Activated B cell treated with CpG ODN at 0.5 μM for 24 hours (primary cell): ENCODE measurements at places on chromosomes 2 and 18. TPM values are rescaled to one million over a fixed set of nuclear protein-coding genes. Genes with fewer than 3 reads are reported as not detected.

- H3K4me3 ChIP-seq, result no peak overlapping the region
- DNase-seq, result no peak
- H3K27ac ChIP-seq, result no peak overlapping the region
Observed at GRCh38 chr2:8144785-8145184, 537.1 kb upstream of the ID2 start.

- peaks cover 26% of the 10 kb centered on the region for H3K27me3 ChIP-seq
- no peaks in the 10 kb centered on the region for H3K36me3 ChIP-seq
- no peak overlapping the region for H3K27ac ChIP-seq
- no peaks in the 10 kb centered on the region for H3K4me1 ChIP-seq
- H3K4me3 ChIP-seq, result no peak overlapping the region
- DNase-seq, result no peak
Observed at GRCh38 chr2:173630425-173631126, 275.9 kb downstream of the CDCA7 start.

DNA sequence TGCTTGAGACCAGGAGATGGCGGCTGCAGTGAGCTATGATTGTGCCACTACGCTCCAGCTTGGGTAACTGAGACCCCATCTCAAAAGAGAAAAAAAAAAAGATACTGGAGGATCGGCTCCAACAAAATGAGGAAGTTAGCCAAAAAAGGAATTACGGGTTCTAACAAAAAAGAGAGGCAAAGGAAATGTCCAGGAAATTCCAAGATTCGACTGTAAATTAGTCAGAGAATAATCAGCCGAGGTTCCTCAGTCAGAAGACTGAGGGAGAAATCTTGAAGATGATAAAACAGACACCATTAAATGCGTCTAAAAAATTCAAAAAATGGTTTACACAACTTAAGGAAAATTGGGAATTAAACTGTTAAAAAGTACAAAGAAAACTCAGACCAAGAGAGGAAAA, 89.5 kb downstream of the AAK1 start:
- H3K4me1 ChIP-seq, result peaks cover 3% of the 10 kb centered on the region
- H3K36me3 ChIP-seq, result no peaks in the 10 kb centered on the region
- H3K4me3 ChIP-seq, result no peak overlapping the region
- H3K27me3 ChIP-seq, result no peaks in the 10 kb centered on the region

DNA sequence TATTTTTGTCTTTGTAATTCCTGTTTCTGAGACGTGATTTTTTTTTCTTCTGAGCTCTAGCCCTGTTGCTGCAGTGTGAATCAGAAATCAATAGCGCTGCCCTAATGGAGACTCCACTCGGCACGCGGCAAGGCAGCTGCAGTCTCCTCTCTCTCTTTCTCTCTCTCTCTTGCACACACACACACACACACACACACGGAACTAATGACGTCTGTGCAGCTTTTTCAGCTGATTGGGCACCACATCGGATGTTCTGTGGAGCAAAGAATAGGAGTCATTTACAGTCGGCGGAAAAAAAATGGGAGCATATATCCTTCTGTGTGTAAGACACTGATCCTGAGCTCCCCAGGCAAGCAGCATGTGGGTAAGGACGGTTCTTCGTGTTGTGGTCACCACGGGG, 2.0 kb upstream of the MYT1L start:
- H3K27me3 ChIP-seq, result no peaks in the 10 kb centered on the region
- H3K27ac ChIP-seq, result no peak overlapping the region
- no peak for DNase-seq
- no peak overlapping the region for H3K4me3 ChIP-seq

DIPK1C gene
- not detected in 2 replicates for total RNA-seq

DNA sequence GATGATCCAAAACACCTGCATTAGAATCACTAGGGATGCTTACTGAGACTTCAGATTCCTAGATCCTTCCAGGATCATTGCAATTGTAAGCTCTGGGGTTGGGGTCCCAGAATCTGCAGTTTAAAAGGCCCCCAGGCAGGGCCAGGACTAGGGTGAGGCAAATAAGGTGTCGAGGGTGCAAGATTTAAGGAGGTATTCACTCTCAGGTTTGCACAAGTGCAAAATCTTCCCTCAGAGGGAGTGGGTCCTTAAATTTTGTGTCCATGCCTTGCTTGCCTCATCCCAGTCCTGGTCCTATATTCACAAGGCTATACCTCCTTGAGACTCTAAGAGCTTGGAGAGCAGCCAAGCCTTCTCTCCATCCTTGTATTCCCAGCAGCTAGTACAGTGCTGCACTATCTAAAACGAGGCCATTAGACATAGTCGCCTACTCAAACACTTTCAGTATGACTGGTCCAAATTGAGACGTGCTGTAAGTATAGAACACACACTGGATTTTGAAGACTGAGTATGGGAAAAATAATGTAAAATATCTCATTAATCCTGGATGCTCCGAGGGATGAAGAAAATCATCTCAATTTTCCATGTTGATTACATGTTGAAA, 31.6 kb upstream of the MREG start:
- DNase-seq, result no peak
- H3K4me1 ChIP-seq, result no peaks in the 10 kb centered on the region
- no peak overlapping the region for H3K27ac ChIP-seq
- H3K4me3 ChIP-seq, result no peak overlapping the region
- no peaks in the 10 kb centered on the region for H3K27me3 ChIP-seq

DNA sequence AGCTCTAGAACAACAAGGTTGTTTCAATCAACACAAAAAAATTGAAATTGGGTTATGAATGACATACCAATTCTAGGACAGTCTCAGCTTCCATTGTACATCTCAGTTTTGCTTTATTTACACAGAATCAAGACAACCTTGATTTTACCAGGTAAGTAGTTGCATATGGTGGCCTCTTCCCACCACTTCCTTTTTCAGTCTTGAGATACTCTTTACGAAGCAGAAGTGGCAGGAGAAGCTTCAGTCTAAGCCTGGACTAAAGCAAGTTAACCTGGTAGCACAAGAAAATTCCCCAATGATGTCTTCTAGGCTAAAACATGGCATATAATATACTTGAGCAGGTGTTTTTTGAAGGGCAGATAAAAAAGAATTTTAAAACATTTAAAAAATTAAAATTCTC, 10.7 kb upstream of the FAM136A start:
- no peak overlapping the region for H3K27ac ChIP-seq
- H3K4me1 ChIP-seq, result no peaks in the 10 kb centered on the region
- no peaks in the 10 kb centered on the region for H3K36me3 ChIP-seq
- H3K4me3 ChIP-seq, result no peak overlapping the region
- H3K27me3 ChIP-seq, result peaks cover 20% of the 10 kb centered on the region

BMPR2 gene
- total RNA-seq, result 16.5 and 16.8 TPM in 2 replicates

MRO gene
- total RNA-seq, result not detected in 2 replicates

IKZF2 gene
- total RNA-seq, result 51.5 and 60.2 TPM in 2 replicates

- DNase-seq, result no peak
- H3K4me3 ChIP-seq, result no peak overlapping the region
- H3K36me3 ChIP-seq, result no peaks in the 10 kb centered on the region
- peaks cover 21% of the 10 kb centered on the region for H3K4me1 ChIP-seq
- H3K27me3 ChIP-seq, result no peaks in the 10 kb centered on the region
Observed at GRCh38 chr18:13555192-13555591, 171.2 kb downstream of the FAM210A start.

DNA sequence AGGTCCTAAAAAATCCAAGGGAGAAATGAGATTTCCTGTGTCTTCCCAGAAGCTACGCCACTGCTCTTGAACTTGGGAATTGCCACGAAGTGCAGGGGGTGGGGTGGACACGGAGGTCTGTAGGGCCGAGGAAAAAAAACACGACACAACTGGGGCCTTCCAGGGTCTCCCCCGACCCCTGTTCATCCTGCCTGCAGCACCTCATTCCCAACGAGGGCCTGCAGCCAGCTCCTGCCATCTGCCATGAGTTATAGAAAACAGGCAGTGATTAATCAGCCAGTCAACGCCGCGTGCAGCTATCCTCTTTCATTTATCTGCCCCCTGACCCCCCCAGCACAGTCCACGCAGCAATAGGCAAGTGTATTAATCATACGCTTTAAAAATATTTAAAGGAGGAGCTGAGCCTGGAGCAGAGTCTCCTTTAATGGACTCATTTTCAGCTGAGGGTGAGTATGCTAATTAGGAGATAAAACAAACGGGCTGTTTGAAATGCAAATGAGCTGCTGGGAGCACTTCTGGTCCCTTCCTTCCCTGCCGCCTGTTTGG, 209.9 kb downstream of the TFCP2L1 start:
- H3K4me3 ChIP-seq, result no peak overlapping the region
- peaks cover 2% of the 10 kb centered on the region for H3K4me1 ChIP-seq
- no peaks in the 10 kb centered on the region for H3K36me3 ChIP-seq
- no peak overlapping the region for H3K27ac ChIP-seq
- no peak for DNase-seq

- no peaks in the 10 kb centered on the region for H3K36me3 ChIP-seq
- peaks cover 10% of the 10 kb centered on the region for H3K4me1 ChIP-seq
- peaks cover 6% of the 10 kb centered on the region for H3K27me3 ChIP-seq
- H3K4me3 ChIP-seq, result peak overlapping the region; percentile 75
- H3K27ac ChIP-seq, result no peak overlapping the region
- DNase-seq, result no peak
Observed at GRCh38 chr2:225464346-225465025, 65.0 kb downstream of the NYAP2 start.

TMEM198 gene
- total RNA-seq, result 0.86 and 1.2 TPM in 2 replicates

SLC8A1 gene
- total RNA-seq, result 0.04 TPM in 1 of 2 replicates, not detected in the other

DNA sequence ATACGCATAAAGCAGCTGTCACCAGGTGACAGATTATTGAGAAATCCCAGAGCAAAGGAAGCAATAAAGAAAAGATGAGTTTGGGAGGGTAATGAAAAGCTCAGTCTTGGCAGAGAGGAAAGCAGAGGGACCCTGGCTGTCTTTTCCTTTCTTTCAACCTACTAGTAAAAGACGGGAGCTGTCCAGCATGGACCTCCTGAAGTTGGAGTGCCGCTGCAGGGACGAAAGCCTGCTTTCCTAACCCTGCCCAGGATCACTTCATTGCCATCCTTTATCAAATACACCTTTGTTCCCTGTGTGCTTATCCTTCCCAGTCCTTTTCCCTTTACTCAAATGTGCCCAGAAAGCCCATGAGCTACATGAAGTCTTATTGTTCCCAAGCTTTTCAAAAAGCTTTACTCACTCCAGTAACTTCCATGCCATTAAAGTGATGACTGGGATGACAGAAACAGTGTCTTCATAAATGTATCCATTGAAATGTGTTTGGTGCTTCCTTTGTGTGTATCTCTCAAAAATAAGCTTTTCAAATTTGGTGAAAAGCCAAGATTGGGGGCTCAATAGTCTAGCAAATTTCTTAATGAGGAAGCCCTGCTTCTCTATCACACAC, 3.7 kb upstream of the SPR start:
- H3K4me1 ChIP-seq, result peaks cover 13% of the 10 kb centered on the region
- no peak overlapping the region for H3K27ac ChIP-seq

- H3K27ac ChIP-seq, result no peak overlapping the region
- H3K36me3 ChIP-seq, result no peaks in the 10 kb centered on the region
- H3K4me3 ChIP-seq, result no peak overlapping the region
- peaks cover 5% of the 10 kb centered on the region for H3K4me1 ChIP-seq
- DNase-seq, result no peak
- H3K27me3 ChIP-seq, result no peaks in the 10 kb centered on the region
Observed at GRCh38 chr2:44429034-44429433, 67.3 kb downstream of the CAMKMT start.

DNA sequence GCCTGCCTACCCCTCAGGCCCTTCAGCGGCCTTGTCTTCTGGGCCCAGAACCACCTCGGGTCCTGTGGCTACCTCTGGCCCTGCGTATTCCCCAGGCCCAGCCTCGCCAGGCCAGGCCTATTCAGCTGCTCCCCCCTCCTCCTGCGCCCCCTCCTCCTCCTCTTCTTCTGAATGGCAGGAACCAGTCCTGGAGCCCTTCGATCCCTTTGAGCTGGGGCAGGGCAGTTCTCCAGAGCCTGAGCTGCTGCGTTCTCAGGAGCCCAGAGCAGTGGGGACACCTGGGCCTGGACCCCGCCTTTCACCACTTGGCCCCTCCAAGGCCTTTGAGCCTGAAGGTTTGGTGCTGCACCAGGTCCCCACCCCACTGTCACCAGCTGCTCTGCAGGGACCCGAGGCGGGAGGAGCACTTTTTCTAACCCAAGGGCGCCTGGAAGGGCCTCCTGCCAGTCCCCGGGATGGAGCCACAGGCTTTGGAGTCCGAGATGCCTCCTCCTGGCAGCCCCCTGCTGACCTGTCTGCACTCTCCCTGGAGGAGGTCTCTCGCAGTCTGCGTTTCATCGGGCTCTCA, 14.7 kb downstream of the GAREM2 start:
- H3K4me1 ChIP-seq, result peaks cover 8% of the 10 kb centered on the region
- no peak overlapping the region for H3K27ac ChIP-seq
- H3K4me3 ChIP-seq, result no peak overlapping the region
- H3K36me3 ChIP-seq, result peaks cover 28% of the 10 kb centered on the region
- no peak for DNase-seq

GRCh38 chr2:183919926-183920325, 678.4 kb upstream of the ZNF804A start:
- H3K27me3 ChIP-seq, result no peaks in the 10 kb centered on the region
- H3K4me3 ChIP-seq, result no peak overlapping the region
- no peaks in the 10 kb centered on the region for H3K36me3 ChIP-seq

- no peaks in the 10 kb centered on the region for H3K4me1 ChIP-seq
- H3K27me3 ChIP-seq, result no peaks in the 10 kb centered on the region
- no peaks in the 10 kb centered on the region for H3K36me3 ChIP-seq
- no peak overlapping the region for H3K27ac ChIP-seq
- no peak overlapping the region for H3K4me3 ChIP-seq
Observed at GRCh38 chr2:236008857-236009256, 159.3 kb downstream of the GBX2 start.

YES1 gene
- 0.24 and 0.35 TPM in 2 replicates for total RNA-seq

- no peaks in the 10 kb centered on the region for H3K36me3 ChIP-seq
- H3K4me3 ChIP-seq, result no peak overlapping the region
- peaks cover 3% of the 10 kb centered on the region for H3K4me1 ChIP-seq
- H3K27ac ChIP-seq, result no peak overlapping the region
- peaks cover 3% of the 10 kb centered on the region for H3K27me3 ChIP-seq
Observed at GRCh38 chr2:3604991-3605961, 10.4 kb downstream of the COLEC11 start.

DNA sequence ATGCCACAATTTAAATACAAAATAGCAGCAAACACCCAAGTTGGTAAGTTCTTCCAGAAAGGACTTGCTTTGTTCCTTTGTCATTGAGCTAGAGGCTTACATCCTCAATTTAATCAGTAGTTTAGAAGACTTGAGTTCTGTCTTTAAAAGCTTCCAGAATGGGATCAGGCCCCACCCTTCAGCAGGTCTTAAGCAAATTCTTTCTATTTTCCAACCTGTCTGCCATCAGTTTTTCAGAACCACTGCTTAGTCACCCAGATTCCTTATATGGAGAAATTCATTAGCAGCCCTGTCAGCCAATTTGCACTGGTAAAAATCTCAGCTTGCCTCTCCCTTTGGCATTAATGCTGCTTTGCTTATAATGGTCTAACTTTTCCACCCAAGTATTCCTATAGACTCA, 263.6 kb upstream of the HNMT start:
- no peaks in the 10 kb centered on the region for H3K27me3 ChIP-seq
- no peaks in the 10 kb centered on the region for H3K36me3 ChIP-seq
- no peak overlapping the region for H3K27ac ChIP-seq
- no peak for DNase-seq

ZNF2 gene
- total RNA-seq, result 4.9 and 5.3 TPM in 2 replicates

HOXD13 gene
- not detected in 2 replicates for total RNA-seq

GRCh38 chr2:222054813-222055212, 244.0 kb downstream of the PAX3 start:
- no peak overlapping the region for H3K4me3 ChIP-seq
- no peaks in the 10 kb centered on the region for H3K36me3 ChIP-seq
- H3K4me1 ChIP-seq, result no peaks in the 10 kb centered on the region
- no peak for DNase-seq
- no peak overlapping the region for H3K27ac ChIP-seq
- H3K27me3 ChIP-seq, result peaks cover 14% of the 10 kb centered on the region
